ENCODE measurements at places on chromosomes 2 and 18.

- peak; percentile 17 for DNase-seq
Observed at GRCh38 chr18:79507076-79507545, 111.4 kb downstream of the NFATC1 start.

DNA sequence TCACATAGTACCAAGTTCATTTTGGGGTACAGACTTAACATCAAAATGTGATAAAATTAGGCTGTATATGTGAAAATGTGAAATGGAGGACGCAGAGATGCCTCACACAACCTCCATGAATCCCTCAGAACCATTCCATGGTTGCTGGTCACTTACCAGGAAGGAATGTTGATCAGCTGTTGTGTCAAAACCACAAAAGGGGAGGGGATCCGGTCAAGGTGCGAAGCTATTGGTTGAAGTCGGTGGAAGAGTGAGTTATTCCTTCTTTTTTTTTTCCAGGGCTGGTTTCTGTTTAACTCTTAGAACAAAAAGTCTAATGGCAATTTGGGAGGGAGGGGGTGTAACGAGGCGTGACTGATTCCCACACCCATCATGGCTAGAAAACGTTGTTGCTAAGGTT is 32.3 kb upstream of the REG3A start:
- DNase-seq: no peak

DNA sequence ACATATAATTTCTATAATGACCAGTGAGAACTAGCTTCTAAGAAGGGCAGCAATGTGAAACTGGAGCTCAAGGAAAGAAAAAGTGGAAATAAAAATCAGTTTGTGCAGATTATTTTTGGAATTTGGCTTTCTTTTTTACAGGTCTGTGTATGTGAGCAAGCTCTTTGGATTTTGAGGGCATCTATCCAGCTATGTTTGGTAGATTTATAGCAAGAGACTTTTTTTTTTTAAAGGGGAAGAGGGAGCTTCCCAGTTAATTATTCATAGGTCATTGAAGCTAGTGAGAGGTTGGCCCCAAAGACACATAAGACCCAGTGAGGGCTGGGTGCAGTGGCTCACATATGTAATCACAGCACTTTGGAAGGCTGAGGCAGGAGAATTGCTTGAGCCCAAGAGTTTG is 24.0 kb upstream of the COLEC12 start:
- DNase-seq: no peak

- DNase-seq: no peak
Observed at GRCh38 chr2:196963043-196963442, 36.5 kb upstream of the PGAP1 start.

GRCh38 chr18:3152294-3152693 is 67.5 kb downstream of the MYOM1 start:
- no peak for DNase-seq

- no peak for DNase-seq
Observed at GRCh38 chr2:131493199-131493968, 1.2 kb upstream of the MZT2A start.

- no peak for DNase-seq
Observed at GRCh38 chr2:239522002-239522739, 121.4 kb upstream of the HDAC4 start.

DNA sequence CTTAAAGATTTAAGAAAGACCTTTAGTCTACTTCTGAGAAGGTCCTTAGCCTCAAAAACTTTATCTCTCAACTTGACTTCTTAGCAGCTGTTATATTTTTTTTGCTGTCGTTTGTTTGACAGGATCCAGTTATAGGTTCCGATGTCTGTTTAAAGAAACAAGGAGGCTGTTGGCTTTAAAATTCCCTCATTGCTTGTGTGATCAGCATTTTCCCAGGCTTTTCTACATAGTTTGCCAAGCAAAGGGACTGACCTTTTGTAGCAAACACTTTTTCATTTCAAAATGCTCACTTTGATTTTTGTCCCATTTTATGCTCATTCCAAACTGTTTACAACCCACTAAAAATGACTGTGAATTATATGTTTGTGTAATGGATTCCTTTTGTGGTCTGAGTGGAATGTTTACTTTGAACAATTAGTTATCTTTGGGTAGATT is 394.9 kb downstream of the ARHGAP15 start:
- no peak for DNase-seq

- peak; percentile 5 for DNase-seq
Observed at GRCh38 chr18:44799907-44800421, 119.3 kb downstream of the SETBP1 start.

DNA sequence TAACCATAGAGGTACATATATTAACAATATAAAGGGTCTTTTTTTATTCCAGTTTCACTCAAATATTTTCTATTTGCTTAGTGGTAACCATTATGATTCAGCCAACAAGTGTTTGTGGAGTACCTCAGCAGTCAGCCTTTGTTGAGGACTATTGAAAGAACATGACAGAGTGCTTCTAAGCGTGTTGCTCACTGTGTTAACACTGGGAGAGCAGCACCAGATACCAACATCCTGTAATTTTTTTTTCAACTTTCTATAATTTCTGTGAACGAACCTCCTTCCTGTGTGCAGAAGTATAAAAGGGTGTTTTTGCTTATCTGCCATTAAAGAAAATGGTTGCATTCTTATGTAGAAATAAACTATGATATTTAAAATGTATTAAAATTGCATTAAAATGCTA is 239.0 kb downstream of the PHLPP1 start:
- no peak for DNase-seq

GRCh38 chr2:3958969-3959368 is 255.6 kb downstream of the DCDC2C start:
- no peak for DNase-seq

DNA sequence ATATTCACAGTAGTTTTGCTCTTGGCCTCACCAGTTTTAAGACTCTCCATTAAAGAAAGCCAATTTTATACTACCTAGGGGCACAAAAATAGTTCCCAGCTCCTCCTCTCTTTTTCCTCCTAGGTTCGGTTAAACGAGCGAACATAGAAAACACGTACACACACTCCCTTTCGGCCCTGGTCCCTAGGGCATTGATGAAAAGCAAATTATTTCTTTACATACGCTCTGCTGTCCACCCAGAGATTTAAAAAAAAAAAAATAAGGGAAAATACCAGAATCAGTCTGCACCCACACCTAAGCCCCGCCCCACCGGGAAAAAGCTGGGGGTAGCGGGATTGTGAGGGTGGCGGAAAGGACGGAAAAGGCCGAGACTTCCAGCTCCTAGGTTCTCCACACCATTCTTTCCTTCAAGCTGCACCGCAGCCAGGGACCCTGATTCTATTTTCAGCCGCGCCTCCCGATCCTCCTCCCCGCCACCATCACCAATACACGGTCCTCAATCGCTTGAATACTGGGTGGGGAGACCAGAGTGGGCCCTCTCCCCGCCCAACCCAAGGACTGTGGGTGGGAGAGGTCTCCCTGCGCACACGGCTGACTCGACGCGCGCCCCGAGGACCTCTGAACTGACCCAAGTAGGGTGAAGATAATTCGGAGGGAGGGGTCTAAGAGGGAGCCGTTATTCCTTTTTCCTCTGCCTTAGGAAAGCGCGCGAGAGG is 769 bp downstream of the ATF2 start:
- DNase-seq: no peak

DNA sequence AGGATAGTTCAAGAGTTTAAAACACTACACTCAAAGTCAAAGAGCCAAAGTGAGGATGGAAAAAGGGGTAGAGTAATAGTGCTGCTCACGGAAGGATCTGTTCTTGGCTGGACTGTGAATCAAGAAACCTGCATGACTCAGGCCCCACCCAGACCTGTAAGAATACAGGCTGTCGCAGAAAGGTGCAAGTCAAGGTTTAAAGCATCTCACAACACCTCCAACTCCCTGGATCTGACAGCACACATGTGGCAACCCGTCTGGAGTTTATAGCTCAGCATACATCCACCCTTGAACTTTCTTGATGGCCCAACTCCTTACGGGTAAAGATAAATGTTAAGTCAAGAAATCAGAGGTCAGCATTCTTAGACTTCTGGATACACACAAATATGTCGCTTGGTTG is 6.3 kb downstream of the KIAA2012 start:
- DNase-seq: no peak

- DNase-seq: no peak
Observed at GRCh38 chr18:805755-806110, 6.3 kb downstream of the YES1 start.

- no peak for DNase-seq
Observed at GRCh38 chr18:35938158-35938557, 34.3 kb upstream of the RMP24 start.

DNA sequence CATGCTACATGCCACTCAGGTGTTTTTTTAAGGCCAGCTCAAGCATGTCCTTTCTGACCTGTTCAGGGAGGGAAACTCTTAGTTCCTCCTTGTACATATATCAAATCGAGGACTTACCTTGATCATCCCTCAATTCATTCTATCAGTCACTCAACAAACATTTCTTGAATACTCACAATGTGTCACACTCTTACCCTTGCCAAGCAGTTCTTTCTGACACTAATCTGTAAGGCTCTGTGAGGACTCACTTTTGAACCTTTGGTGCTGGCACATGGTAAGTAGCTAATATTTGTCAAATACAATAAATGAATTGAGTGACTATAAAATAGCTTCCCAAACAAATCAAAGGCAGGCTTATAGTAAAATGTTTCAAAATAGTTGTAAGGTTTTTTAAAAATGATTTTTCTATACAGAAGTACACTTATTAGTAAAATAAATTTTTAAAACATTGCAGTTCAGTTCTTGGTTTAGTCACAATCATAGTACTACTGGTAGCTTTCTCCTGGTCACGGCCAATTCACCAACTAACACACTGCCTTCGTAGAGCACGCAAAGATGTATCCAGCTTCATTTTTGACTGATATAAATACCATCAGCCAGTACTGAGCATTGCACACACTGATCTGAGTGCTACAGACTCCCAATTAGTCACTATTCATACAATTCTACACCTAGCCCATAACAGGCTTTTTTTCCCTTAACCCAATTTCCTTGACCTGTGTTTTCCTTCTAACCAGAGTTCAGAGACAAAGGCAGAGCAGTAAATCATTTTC is 50.9 kb downstream of the ZEB2 start:
- no peak for DNase-seq

GRCh38 chr18:2956056-2956455 is 56.9 kb downstream of the LPIN2 start:
- peak; percentile 71 for DNase-seq

DNA sequence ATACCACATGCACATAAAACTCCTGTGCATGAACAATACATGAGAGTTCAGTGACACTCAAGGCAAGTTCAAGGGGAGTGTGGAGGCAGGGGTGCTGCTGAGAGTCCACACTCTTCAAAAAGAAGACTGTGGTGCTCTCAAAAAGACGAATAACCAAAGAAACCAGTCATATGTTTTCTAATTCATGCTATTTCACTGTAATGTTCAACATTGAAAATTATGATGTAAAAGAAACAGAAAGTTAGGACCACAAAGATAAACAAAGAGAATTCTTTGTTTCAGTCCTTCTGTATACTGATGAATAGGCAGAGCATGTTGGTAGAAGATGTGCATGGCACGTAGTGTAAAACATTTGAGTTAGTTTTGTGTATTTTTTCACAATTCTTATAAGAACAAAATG is 864.2 kb upstream of the LRATD1 start:
- DNase-seq: no peak

- no peak for DNase-seq
Observed at GRCh38 chr2:43180897-43181296, 45.5 kb downstream of the ZFP36L2 start.

DNA sequence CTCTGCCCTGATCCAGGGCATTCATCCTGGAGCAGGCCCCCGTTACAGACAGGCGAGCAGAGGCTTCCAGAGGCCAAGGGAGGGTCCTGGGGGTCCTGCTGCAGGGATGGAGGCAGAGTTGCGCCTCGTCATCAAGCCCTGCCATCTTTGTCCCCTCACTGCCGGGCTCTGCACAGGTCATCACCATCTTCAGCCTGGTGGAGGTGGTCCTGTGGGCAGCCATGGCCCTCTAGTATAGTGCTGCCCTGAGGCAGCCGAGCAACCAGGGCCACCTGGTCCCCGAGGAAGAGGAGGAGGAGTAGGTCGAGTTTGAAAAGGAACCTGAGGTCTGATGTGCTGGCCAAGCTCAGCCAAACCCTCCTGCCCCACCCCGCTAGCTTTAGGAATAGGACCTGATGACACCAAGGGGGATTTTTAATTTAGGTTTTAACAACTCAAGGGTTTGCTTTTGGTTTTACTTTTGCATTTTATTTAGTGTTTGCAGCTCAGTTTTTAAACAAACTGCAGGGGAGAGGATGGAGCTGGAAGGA is 8.8 kb upstream of the ALPI start:
- DNase-seq: no peak

- DNase-seq: no peak
Observed at GRCh38 chr2:19224011-19224410, 134.4 kb downstream of the OSR1 start.

GRCh38 chr2:215705771-215706361 is 270.0 kb upstream of the FN1 start:
- no peak for DNase-seq

GRCh38 chr2:76613330-76613729 is 902.6 kb upstream of the GCFC2 start:
- no peak for DNase-seq

DNA sequence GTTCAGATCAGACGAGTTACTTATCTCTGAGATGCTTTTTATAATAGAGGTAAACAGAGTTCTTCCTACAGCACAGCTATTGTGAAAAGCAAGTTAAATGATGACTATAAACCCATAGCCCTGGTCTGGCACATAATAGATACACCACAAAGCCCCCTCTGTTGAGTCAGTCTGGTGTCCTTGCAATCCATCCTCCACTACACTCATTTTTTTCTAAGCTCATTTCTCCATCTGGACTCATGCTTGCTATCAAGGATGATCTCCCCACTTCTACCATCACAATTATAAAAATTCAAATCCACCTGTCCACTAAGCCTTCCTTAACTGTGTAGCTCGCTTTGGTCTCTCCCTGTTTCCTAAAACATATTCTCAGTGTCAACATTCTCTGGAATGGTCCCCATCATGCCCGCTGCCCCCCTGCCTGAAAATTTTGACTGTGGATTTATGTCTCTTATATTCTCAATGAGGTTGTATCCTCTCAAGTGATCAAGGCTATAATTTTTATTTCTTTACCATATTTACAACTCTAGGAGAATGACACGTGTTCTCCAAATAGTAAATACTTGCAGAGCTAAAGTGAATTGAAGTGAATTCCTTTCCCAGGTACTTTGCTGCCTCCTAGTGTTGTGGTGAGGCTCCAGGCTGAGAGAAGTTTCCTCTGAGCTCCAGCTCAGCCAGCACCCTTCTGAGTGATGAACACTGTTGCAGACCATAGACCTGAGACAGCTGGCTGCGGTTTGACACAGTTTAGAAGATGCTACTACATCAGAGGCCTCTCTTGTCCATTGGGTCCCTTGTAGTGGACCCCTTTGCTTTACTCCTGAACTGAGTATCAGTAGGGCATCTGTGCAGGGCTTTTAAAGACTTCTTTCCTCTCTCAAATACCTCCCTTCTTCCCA is 108.7 kb downstream of the DPP10 start:
- DNase-seq: peak; percentile 2

GRCh38 chr2:185316383-185316782 is 422.2 kb upstream of the FSIP2 start:
- DNase-seq: no peak

DNA sequence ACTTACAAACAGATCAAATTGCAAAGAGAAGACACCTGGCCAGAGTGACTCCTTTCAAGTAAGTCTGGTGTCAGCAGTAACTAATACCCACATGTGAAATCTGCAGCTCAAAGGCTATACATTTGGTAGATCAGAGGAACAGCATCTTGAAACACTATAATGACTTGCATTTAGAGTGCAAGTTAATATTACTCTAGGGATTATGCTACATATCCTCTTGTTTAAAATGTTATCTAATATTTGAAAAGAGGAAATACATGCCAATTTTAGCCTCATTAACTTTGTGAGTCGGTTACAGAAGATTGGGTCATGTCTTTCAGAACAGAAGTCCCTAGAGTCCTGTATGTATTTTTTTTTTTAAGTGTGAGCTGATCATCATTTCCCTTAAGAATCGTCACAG is 15.2 kb downstream of the LANCL1 start:
- DNase-seq: no peak
